MV-4-11 (cell line): ENCODE measurements at places on chromosomes 6 and 20.

DNA sequence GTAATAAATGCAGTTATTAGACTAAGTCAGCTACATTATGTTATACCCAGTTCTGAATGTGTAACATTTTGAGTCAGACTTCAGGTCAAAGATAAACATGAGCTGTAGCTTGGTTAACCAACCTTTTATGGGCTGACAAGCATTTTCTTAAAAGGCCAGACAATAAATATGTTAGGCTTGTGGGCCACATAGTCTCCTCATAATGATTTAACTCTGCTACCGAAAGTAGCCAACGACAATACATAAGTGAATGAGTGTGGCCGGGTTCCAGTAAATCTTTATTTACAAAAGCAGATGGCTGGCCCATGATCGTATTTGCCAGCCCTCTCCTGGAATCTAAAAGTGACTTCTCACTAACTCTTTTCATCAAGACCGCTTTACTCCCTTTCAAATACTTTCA lies 49.9 kb downstream of the ATG5 start:
- DNase-seq, result no peak

DNA sequence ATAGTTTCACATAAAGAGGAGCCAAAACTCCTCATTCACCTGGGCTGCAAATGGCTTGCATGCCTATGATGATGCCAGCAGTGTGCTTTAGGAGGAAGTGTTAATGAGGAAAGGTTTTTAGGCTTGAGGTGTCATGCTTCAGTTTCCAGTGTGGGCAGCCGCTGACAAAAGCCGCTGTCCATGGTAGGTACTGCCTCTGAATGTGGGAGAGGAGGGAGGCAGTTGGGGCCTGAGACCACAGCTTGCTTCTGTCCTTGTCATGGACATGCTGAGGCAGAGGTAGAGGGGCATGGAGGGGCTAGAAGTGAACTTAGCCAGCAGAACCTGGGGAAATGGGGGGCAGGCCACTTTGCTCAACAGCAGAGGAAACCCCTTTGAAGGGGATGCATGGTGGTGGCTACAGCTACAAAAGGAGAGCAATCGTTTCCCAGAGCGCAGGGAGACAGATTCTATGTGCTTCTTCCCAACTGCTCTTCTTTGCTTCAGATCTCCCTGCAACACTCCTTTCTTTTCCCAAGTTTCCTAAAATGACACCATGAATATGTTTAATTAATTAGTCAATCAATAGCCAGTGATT lies 372.1 kb upstream of the CNR1 start:
- peak; percentile 46 for DNase-seq

DNA sequence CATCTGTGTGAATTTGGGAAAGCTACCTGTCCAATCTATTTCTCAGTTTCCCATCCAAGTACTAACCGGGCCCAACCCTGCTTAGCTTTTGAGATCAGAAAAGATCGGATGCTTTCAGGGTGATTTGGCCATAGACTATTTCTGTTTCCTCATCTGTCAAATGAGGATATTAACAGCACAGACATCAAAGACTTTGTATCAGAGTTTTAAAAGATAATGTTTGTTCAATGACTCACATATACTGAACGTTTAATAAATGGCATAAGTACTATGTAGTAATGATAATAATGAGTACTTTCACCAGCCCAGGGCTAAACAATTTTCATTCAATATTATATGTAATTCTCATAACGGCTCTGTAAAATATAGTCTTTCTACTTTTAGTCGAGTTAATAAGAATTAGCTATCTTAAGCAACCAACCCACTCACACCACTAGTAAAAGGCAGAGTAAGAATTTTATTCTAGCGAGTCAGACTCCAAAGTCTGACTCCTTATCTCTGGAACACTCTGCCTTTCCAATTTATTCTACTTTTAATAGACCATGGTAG lies 216.5 kb downstream of the ARHGAP18 start:
- no peak for DNase-seq

DNA sequence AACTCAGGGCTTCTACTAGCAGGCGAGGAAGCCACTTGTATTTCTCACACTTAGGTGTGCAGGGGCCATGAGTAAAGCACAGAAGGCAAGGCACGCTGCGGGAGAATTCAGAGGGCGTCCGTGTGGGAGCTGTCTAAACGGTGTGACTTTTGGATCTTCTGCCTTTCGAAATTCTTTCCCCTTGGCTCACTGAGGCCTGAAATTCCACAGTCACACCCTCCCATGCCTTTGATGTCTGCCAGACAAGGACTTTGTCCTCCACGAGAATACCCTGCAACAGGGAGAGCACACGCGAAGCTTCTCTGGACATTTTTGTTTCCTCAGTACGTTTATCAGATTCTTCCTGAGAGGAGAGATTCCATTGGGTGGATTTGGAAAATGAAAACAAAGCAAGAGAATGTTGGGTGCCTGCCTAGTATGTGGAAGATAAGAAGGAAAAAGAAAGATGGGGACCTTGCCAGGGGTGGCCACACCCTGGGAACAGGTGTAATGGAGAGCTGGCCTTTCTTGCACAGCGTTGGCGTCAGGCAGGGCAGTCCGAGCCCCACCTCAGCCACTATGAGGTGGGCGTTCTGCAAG lies 235.7 kb downstream of the MYLK4 start:
- DNase-seq, result no peak

DNA sequence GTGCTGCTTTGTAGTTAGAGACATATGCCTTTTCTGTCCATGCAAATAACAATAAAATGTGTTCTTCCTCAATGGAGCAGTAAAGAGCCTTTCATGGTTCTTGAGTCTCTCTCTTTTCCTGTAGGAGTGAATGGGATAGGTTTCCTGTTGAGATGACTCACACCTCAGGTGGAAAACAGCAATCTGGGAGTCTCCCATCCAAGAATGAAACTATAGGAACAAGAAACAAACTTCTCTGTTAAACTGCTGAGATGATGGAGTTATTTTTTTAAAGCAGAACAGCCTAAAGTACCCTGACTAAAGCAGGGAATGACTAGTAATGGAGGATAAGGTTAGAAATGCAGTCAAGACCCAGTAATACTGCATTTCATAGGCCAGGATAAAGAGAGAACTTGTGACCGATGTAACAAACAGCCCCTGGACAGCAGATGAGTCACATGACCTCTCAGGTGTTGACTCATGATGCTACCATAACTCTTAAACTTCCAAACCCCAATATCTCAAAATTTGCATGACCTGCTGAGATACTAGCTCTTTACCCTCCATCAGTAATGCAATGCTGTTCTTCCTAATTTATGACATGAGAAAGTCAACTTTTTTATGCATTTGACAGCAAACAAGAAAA lies 548.9 kb downstream of the CBLN4 start:
- DNase-seq, result no peak
